ENCODE measurements at places on chromosomes 2 and 18.

- no peak for DNase-seq
These were observed 219.5 kb downstream of the HDAC4 start for GRCh38 chr2:239181074-239181902.

GRCh38 chr2:42572297-42573081 is 4.1 kb downstream of the MTA3 start:
- DNase-seq, result no peak

DNA sequence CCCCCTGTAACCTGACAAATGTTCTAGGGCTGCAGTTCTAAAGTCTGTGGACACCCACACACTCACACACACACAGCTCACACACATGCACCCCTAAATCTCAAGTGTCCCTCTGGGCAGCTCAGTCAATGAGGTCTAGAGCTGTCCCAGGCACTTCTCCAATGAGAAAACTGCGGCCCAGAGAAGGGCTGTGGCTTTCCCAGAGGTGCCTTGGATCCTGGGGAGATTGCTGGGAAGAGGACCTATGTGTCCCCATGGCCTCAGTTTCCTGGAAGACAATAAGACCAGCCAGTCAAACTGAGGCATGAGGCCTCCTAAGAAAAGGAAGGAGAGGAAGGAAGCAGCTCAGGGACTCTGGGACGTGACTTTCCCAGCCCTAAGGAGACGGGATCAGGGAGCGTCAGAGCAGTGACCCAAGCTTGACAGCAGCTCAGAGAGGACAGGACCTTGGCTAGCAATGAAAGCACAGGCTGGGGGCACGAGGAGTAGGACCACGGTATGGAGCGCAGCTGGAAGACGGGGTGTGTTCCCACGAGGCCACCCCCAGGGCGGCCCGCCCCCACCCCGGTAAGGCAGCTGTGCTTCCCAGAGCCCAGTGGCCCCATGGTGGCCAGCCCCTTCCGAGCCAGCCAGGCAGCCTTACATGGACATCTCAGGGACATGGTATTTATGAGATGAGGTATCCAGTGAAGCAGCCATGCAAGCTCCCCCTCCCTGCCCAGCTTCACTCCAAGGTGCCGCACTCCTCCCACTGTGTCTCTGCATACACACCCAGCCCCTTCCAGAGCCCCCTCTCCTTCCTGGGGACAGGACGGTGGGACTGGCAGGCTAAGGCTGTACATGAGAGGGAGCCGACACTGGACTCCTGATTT is 46.0 kb downstream of the TNS1 start:
- no peak for DNase-seq

DNA sequence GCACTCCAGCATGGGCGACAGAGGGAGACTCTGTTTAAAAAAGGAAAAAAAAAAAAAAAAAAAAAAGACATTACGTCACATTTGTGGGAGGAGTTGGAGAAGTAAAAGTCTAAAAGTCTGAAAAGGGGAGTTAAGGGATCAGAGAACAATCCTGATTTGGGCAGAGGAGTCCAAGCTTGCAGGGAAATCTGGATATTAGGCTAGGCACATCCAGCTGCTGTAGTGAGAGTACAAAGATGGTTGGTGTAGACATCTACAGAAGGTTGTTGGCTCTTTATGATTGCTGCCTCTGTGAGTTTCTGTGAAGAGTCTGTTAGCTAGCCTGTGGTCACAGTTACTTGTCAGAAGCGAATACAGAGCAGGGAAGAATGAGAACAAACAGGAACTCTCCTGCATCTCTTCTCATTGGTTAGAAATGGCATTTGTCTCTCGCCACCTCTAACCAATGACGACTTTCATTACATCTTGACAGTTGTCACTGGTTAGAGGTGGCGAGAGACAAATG is 3.3 kb upstream of the OSBPL6 start:
- DNase-seq, result no peak

DNA sequence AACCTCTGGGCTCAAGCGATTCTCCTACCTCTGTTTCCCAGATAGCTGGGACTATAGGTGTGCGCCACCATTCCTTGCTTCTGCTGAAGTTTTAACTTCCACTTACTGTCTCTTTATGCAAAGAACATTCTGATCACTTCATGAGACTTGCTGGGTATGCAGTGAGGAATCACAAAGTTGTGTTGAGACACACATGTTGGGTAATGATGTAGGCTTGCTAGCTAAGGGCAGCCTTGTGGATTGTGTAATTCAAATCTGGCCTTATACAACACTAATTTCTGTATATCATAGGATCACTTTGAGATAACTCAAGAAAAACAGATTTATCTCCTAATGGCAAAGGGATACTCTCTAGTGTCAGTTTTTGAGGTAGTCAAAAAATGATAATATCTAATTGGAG is 24.2 kb downstream of the XRCC5 start:
- DNase-seq, result no peak

GRCh38 chr2:202018950-202019349 is 14.7 kb upstream of the FZD7 start:
- no peak for DNase-seq

- no peak for DNase-seq
These were observed 180.1 kb downstream of the EN1 start for GRCh38 chr2:118667348-118667747.

DNA sequence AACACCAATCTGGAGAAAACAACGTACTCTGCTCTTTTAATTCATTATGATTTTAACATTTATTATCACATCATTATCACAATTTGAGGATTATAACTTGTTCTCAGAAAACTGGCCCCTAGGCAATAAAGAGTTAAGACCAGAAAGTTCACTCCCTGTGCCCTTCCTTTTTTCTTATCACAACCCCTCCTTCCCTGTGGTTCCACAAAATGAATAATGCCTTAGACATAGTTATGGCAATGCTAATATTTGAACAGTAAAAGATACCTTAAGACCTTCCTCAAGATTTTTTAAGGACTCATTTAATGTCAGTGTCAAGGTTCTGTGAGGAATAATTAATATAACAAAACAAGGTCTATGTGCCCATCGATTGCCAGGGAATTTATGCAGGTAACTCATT is 596.2 kb downstream of the ARHGAP15 start:
- no peak for DNase-seq

GRCh38 chr2:169362894-169363559 is 693 bp upstream of the LRP2 start:
- no peak for DNase-seq

DNA sequence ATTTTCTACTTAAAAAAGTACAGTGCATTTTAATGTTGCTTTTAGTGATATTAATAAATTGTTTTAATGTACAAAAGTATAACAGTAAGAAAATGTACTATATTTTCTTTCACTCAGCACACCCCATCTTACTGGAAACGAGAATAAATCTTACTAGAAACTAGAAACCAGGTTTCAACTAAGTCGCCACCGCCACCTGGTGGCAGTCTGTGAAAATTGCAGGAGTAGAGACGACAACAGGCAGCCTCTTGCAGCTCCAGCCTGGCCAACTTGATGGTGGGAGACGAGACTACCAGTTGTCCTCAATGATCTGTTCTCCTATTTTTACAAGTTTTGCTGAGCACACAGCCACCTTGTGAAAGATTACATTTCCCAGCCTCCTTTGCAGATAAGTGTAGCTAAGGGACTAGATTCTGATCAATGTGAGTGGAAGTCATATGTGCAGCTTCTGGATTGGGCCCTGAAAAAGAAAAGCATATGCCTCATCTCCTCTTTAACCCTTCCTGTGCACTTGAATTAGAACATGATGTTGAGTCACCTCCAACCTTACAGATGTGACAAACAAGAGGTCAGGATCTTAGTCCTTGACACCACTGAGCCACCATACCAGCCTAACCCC is 8.7 kb downstream of the OTOF start:
- DNase-seq, result no peak

DNA sequence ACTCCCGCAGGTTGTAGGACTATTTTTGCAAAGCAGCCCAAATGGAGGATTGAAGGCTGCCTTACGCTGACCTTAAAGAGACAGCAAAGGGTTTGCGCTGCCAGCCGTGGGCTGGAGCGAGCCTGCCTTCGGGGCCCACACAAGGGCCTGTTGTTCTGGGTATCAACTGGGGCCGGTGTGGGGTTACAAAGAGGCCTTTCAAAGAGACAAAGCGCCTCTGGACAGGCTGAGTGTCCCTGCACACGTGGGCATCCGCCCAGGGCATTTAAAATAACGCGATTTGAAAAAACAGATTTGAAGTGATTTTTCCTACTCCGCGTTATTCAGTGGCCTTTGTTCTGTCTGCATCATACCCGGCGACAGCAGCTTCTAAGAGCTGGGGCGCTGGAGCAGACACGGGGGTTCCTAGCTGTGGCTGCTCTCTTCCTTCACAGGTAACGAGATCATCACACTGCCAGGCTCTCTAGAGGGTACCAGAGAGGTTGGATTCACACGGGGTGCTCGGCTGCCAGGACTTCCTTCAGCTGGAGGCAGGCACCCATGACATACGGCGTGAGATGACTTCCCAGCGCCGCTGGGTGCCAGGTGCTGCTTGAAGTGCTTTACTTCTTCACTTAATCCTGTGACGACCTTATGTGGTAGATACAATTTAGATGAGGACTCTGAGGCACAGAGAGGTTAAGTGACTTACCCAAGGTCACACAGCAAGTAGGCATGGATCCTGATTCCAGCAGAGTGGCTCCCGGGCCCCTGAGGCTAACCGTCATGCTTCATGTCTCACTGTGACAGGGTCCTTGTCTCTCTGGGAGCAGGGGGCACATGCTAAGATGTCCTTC is 32.2 kb downstream of the MAL start:
- no peak for DNase-seq

DNA sequence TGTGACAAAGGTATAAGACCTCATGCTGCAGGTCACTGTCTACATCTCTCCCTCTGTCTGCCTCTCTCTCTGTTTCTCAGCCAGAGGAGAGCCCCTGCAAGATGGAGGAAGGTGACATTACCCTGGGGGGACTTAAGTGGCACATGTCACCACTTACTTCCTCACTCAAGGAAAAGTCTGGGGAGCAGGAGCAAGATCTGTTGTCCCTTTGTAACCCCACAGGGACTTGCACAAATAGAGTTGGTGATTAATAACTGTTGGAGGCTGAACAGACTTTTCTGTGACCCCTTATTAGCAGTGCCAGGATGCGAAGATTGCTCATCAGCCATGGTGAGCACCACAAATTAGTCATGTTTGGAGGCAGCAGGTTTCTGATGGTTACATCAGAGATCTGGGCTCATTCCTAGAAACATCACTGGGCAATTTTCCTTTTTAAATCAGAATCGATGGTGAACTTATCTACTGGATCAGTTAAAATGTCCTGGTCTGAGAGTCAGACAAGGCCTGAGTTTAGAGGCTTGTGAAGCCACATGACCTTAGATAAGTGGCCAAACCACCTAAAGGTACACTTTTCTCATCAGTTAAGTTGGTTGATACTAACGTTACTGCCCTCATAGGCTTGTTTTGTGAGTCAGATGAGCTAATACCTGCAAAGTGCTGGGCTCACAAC is 81.2 kb upstream of the LTBP1 start:
- DNase-seq, result no peak

DNA sequence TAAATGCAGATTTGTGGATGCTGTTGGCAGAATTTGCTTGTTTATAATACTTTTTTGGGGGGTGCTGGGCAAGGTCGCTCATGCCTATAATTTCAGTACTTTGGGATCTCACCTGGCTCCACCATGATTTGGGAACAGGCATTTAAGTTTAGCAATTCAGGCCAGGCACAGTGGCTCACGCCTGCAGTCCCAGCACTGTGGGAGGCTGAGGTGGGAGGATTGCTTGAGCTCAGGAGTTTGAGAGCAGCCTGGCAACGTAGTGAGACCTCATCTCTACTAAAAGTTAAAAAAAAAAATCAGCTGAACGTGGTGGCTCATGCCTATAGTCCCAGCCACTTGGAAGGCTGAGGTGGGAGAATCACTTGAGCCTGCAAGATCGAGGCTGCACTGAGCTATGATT is 20.7 kb downstream of the TANC1 start:
- DNase-seq, result no peak

GRCh38 chr2:224778474-224778877 is 62.3 kb upstream of the CCDC195 start:
- DNase-seq, result no peak

- no peak for DNase-seq
These were observed 212.3 kb downstream of the CYP26B1 start for GRCh38 chr2:71935262-71935848.

DNA sequence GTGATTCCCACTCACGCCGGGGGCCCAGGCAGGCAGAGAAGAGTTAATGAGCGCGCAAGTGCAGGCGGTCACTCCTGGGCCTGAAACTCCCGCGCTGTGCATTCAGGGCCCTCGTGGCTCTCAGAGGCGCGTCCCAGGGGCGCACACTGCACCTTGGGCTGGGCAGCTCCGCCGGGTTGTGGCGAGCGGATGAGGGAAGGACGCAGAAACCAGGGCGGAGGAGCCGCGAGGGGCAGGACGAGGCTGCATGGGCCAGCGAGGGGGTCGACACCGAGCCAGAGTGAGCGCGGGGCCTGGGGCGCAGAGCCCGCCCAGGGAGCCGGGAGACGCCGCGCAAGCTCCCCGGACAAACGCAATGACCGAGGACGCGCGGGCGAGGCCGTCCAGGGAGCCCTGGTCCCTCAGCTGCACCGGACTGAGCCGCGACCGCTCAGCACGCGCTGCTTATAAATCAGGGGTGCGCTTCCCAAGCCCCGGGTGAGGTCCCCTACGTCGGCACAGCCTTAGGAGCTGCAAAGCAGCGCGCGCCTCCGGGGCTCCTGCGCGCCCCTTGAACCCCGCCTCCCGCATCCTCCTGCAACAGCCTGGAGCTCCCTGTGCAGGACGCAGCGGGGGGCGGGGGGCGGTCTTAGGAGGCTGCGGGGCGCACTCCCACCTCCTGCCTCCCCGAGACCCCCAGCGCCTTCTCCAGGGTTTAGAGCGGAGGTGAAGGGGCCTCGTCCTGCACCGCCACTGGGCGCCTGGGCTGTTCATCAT is 180.2 kb upstream of the ALKAL2 start:
- DNase-seq, result no peak

- no peak for DNase-seq
These were observed 142.9 kb upstream of the ZNF521 start for GRCh38 chr18:25494888-25495287.

- no peak for DNase-seq
These were observed 50.5 kb downstream of the MRPL33 start for GRCh38 chr2:27822049-27822448.

GRCh38 chr2:224334726-224335125 is 67.2 kb downstream of the FAM124B start:
- DNase-seq, result no peak

GRCh38 chr2:10178751-10179150 is 56.2 kb downstream of the RRM2 start:
- no peak for DNase-seq
